ENCODE measurements at places on chromosomes 7 and 10.
A peak's percentile ranks its signal among the peaks of the same experiment; 100 is the strongest.

DNA sequence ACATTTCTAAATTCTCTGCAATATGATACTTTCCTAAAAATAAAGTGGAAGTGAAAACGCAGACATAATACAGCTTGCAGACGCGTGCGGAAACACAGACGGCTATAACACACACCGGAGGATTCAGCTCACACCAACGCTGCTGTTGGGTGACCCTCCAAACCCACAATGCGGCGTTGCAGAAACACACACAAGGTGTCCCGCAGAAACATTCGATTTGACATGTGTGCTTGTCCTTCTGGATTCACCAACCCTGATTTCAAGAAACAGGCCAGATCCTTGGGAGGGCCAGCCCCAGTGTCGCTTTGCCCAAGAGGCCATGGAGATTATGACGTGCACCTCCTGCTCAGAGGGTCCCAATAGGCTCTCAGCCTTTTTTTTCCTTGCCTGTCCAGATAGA lies 136.7 kb upstream of the TCERG1L start:
- no peak for DNase-seq

DNA sequence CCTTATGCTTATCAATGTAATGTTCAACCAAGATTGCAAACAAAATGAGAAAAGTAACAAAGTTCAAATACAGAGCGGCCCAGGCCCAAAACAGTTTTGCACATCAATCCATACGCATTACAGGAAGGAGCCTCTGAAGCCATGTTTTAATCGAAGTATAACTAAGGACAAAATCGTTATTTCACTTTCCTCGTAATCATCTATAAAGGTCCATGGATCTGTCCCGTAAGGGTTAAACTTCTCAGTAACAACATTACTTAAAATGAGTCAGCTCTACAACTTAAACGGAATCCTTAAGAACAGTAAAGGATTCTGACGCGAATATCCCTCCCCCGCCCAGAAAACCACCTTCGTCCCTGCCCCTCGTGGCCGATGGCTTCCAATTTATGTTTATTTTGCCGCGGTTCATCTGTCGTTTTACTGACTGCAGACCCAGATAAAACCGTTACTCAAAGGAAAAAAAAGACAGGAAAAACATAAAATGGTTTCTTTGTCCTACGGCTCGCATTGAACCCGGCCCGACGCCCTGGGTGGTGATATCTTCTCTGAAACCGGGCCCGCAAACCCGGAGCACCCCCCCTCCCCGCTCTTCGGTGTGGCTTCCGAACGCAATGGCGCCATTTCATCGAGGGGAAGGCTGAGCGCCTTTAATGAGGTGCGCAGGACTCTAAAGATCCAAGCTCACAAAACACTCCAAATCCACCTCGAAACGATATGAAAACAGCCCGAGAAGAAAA lies 1.1 kb downstream of the HNRNPA2B1 start:
- DNase-seq = peak; percentile 67

DNA sequence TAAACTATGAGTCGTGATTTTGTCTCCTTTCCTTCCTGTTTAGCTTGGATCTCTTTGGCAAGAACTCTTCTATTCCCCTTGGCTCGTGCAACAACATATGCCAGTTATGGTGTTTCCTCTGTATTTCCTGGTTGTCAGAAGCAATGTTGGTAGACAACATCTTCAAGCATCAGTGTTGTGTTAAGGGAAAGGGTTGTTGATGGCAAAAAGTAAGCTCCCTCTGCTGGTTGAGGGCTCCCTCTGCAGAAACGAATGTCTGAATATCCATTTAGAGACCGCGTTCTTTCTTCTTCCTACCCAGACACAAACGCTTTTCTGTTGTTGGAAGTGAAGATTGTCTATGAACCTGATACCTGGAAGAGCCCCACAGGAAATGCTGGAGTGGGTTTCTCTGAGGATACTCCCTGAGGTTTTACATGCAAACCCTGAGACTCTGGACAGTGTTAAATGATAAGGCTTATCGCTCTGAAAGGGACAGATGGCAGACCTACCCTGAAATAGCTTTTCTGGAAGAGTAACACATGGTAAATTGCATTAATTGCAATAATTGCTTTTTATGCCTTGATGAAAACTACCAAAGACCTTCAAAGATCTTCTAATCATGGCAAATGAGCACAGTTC lies 23.5 kb upstream of the C1QL3 start:
- no peak for DNase-seq

- DNase-seq = no peak
Measured at GRCh38 chr10:101364721-101365120, 10.8 kb downstream of the BTRC start.

- no peak for DNase-seq
Measured at GRCh38 chr7:83036721-83037380, 125.8 kb downstream of the PCLO start.

DNA sequence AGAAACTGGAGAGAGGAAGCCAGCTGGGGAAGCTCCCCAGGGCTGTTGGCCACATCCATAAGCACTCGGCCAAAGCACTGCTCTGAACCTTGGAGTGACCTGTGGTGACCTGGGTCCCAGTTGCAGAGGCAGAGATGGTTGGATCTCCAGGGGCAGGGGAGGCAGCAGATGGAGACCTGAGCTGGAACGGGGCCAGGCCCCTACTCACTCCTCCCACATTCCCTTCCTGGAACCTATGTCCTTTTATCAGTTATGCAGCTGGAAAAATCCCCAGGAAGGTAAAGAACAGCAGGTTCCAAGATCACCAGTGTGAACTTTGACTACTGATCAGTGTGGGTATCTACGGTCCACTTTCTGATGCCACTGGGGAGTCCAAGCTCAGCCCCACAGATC lies 9.6 kb upstream of the PNLIPRP2 start:
- no peak for DNase-seq

DNA sequence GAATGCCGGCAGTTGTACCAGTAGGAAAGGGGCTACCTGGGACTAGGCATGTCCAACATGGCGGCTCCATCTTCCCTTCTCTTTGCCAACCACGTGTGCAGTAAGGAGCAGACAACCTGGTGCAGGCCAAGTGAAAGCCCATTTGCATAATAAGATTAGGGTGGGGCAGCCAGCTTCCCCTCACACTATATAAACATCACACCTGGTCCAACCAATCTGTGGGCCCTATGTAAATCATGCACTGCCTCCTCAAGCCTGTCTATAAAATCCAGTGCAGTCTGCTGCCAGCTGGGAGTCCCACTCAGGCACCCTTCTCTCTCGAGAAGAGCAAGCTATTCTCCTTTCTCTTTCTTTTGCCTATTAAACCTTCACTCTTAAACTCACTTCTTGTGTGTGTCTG lies 429.3 kb downstream of the CALN1 start:
- DNase-seq = no peak

GRCh38 chr10:30503700-30504266 lies 69.8 kb downstream of the MAP3K8 start:
- no peak for DNase-seq

DNA sequence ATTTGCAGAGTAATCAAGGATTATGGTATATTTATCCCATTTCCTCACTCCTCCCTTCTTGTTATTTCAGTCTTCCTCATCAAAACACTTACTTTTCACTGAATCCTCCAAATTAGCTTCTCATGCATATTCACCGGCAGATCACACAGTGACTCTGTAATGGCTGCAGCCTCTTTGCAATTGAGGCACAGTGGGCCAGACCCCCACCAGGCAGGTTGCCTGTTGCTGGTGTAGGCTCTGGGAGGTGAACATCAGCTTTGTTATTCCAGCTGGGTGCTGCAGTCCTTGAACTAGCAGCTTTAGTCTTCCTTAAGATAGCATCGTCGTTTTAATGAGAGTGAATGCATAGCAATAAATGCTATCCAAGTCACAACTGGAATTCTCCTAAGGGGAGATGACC lies 449.3 kb downstream of the CNTNAP2 start:
- no peak for DNase-seq

DNA sequence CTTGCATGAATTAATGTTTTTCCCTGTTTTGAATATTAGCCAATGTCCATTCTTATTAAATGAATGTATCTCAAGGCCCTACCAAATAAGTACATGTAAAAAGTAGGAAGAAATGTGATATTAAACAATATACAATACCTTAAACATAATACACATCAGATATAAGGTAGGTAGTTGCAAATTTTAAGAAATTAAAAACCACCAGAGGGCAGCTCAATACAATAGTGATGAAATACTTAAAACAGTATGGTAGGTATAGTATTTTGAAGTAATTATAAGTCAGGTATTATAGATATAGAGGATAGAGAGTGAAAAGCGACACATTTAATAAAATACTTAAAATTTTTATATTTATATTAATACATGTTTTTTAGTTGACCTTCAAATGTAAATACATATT lies 43.6 kb upstream of the CDK14 start:
- no peak for DNase-seq

Data from stimulated activated CD4-positive, alpha-beta T cell treated with anti-CD3 and anti-CD28 coated beads, Interleukin-2, amount 100 ng/mL, for 24 hours (primary cell).